ENCODE measurements at places on chromosomes 4 and X. TPM values are rescaled to one million over a fixed set of nuclear protein-coding genes. Genes with fewer than 3 reads are reported as not detected.

Gene UNC5C
- not detected for total RNA-seq

Gene OPRPN
- total RNA-seq, result not detected

Gene EGFL6
- not detected for total RNA-seq

Gene MAD2L1
- total RNA-seq, result 60.3 TPM
